ENCODE measurements at places on chromosomes 1 and 21. TPM values are rescaled to one million over a fixed set of nuclear protein-coding genes. Genes with fewer than 3 reads are reported as not detected.

Gene CFHR2
- not detected for total RNA-seq

Gene OR2T29
- total RNA-seq = not detected

Gene LMX1A
- under 0.01 TPM for total RNA-seq

Gene CYP4A22
- not detected for total RNA-seq

Gene PWP2
- 4.8 TPM for total RNA-seq

Gene NHLH1
- total RNA-seq = 0.20 TPM

Gene HENMT1
- 2.0 TPM for total RNA-seq

Gene NEK2
- total RNA-seq = 24.4 TPM

Gene KCNK2
- 8.6 TPM for total RNA-seq

Gene AGRN
- 9.9 TPM for total RNA-seq

Gene ADORA3
- total RNA-seq = not detected

Gene PLEKHN1
- 1.2 TPM for total RNA-seq

Gene HTR6
- total RNA-seq = not detected

Gene ZNF644
- total RNA-seq = 60.2 TPM

Gene TTC22
- total RNA-seq = not detected

Gene TIE1
- total RNA-seq = under 0.01 TPM

Gene EFNA3
- total RNA-seq = 0.73 TPM

Gene CHI3L2
- total RNA-seq = not detected

Gene IGSF21
- not detected for total RNA-seq

Gene FCRL3
- total RNA-seq = not detected

Gene DNASE2B
- total RNA-seq = not detected

Gene ETNK2
- 0.78 TPM for total RNA-seq

Gene CCDC28B
- 7.3 TPM for total RNA-seq

Gene INAVA
- total RNA-seq = not detected

Gene FAM110D
- total RNA-seq = not detected

Gene NUDT17
- total RNA-seq = 1.1 TPM

Gene TCEA3
- 3.1 TPM for total RNA-seq

Gene KIF17
- not detected for total RNA-seq

Gene VANGL2
- not detected for total RNA-seq

Gene HES2
- total RNA-seq = under 0.01 TPM

Gene CLCNKB
- total RNA-seq = not detected

Gene ZMYM1
- 19.8 TPM for total RNA-seq

Gene SYCP1
- not detected for total RNA-seq

Gene SEC22B
- 48.1 TPM for total RNA-seq

Gene CHD5
- under 0.01 TPM for total RNA-seq

Gene ZBTB40
- 16.4 TPM for total RNA-seq

Gene VSIG8
- not detected for total RNA-seq

Gene S100A7
- not detected for total RNA-seq

Gene FCGR3A
- total RNA-seq = not detected

Gene ADAMTSL4
- 36.2 TPM for total RNA-seq

Gene ZNF648
- total RNA-seq = not detected

Gene CRABP2
- 45.6 TPM for total RNA-seq

Gene LCE1E
- 0.37 TPM for total RNA-seq

Gene NUDT4B
- 23.9 TPM for total RNA-seq

Gene EPHA8
- not detected for total RNA-seq

Gene DENND2D
- total RNA-seq = 2.3 TPM

Gene GFI1
- under 0.01 TPM for total RNA-seq

Gene EPHA10
- not detected for total RNA-seq
